ENCODE measurements at places on chromosomes 1 and 21.
A peak's percentile ranks its signal among the peaks of the same experiment; 100 is the strongest.

DNA sequence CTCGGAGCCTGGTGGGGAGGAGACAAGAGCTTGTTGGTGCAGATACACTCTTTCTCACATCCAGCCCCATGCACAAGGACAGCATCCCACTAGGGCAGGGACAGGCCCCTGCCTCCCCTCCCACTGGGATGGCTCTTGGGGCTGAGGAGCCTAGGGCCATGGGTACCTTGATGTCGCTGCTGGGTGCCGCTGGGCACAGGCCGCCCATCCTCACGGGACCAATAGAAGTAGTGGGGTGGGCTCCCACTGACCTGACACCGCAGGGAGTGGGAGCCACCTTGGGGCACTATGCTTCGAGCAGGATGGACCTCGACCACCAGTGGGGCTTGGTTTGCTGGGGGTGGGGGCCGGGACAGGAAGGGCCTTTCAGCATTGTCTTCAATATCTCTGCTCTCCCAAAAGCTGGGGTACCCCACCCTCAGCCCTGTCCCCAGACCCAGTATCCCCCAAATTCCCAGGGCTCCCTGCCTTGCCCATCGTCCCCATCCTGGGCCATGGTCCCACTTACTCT is 47.7 kb downstream of the LDLRAD2 start:
- DNase-seq: no peak

DNA sequence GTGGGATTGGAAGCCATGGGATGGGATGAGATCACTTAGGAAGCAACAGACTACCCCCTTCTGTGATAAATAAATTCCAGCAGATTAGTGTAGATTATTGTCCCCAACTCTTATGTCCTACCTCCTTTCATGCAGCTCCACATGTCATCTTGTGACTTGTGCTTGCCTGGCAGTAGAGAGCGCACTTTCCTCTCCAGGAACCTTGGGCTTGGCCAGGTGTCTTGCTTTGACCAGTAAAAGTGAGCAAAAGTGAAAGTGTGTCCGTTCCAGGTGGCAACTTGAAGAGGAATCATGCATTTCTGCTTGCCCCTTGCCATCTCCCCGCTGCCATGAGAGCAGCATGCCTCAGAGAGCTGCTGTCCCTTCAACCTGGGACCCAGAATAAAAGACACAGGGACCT is 122.9 kb upstream of the ERG start:
- no peak for DNase-seq

- DNase-seq: no peak
These were observed 70.5 kb upstream of the DMRTA2 start for GRCh38 chr1:50493710-50494109.

DNA sequence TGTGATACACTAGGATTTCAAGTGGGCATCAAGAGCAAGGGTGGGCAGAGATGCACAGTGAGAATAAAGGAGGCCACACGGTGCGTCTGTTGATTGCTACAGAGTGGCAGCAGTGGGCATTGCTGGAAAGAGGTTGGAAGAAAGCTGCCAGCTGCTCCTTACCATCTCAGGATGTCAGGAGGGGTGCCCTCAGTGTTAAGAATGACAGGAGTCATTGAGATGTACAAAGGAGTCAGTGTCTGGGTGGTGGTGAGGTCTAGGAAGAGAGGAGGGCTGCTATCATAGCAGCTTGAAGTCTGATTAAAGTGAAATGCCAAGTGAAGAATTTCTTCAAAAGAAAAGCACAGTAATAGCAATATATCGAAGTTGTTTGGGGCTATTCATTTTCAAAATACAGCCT is 992.7 kb downstream of the TTLL7 start:
- DNase-seq: peak; percentile 21

GRCh38 chr1:222301652-222302051 is 246.3 kb downstream of the HHIPL2 start:
- DNase-seq: peak; percentile 35

GRCh38 chr21:26169061-26169610 is 1.4 kb downstream of the APP start:
- DNase-seq: peak; percentile 96
